ENCODE measurements at places on chromosomes 6 and 20.
A peak's percentile ranks its signal among the peaks of the same experiment; 100 is the strongest.

GRCh38 chr6:2796861-2797260 lies 31.7 kb downstream of the WRNIP1 start:
- no peak for DNase-seq

- no peak for DNase-seq
These were observed 374.7 kb downstream of the CD109 start for GRCh38 chr6:74070711-74071110.

DNA sequence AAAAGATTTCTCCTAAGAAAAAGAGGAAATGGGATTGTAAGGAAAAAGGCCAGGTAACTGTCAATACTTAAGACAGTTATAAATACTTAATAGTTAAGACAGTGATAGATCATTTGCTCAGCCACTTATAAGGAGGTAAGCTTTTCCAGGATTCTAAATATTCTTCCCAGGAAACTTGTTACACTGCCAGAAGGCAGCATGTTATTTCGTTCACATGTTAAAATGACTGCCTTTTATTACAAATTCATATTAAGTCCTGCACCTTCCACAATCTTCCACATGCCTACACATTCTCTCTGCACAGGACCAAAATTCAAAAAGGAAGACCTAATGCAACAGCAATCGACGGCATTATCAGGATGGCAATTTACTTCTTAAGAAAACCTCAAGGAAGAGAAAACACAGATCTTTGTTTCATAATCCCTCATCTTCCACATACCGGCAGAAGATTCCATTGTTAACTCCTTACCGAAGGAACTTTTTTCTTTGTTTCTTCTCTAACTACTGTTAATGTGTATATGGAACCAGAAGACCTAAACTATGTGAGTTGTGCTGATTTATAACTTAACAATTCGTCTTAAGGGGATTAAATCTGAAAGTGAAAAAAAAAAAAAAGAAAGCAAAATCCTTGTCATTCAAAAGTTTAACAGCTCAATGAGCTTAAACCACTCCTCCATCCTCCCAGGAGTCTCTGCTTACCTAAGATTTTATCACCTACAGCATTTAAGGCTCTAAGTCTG lies 799 bp downstream of the TAAR2 start:
- DNase-seq, result no peak

DNA sequence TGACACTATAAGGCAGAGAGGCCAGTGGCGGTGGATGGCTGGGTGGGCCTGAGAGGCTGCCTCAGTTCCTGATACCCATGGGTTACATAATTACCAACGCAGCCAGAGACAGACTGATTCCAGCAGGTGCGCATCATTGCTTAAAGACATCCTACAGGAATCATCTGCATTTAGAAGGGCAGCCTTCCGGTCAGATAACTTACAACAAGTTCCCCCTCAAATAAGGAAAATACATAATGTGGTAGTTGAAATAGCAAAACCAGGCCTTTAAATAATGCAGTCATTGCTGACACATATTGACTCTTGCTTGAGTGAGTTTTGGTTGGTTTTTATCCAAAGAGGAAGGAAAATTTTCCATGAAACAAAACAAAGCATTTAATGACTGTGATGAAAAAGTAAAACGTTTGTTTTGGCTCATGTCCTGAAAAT lies 81.9 kb downstream of the SIM1 start:
- no peak for DNase-seq

DNA sequence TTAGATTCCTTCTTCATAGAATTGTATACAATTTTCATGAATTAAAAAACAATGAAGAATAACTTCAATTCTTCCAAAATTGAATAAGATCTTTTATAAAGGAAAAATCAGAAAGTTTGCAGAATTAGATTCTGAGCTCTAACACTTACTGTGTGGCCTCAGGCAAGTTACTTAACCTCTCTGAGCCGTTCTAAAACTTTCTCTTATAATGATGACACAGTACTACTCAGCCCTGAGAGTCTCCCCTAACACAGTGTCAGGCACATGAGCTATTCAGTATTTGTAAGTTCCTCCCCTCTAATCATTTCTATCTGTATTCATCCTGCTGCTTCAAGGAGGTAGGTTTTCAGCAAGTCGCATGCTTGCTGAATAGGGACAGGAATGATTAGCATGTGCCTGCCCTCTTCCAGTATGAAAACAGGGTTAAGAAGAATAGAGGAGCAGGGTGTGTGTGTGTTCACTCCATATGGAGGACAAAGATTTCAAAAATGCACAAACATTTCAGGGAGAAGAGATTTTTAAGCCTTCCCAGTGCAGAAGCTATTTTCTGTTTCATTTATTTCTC lies 11.4 kb downstream of the ID4 start:
- DNase-seq, result no peak

DNA sequence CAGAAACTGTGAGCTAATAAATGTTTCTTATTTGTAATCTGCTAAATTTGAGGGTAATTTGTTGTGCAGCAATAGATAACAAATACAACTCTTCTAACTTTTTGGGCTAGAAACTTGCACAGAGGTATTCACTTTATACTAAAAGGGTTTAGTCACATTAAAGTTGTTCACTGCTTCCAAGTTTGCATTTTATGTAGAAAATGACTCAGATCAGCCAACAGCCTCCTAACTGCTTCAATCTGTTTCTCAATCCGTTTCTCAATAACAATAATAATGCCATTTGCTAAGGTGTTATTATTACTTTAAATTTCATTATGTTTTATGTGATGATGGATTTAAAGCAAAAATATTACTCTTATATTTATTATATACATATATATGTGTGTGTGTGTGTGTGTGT lies 213.9 kb downstream of the CENPW start:
- no peak for DNase-seq

DNA sequence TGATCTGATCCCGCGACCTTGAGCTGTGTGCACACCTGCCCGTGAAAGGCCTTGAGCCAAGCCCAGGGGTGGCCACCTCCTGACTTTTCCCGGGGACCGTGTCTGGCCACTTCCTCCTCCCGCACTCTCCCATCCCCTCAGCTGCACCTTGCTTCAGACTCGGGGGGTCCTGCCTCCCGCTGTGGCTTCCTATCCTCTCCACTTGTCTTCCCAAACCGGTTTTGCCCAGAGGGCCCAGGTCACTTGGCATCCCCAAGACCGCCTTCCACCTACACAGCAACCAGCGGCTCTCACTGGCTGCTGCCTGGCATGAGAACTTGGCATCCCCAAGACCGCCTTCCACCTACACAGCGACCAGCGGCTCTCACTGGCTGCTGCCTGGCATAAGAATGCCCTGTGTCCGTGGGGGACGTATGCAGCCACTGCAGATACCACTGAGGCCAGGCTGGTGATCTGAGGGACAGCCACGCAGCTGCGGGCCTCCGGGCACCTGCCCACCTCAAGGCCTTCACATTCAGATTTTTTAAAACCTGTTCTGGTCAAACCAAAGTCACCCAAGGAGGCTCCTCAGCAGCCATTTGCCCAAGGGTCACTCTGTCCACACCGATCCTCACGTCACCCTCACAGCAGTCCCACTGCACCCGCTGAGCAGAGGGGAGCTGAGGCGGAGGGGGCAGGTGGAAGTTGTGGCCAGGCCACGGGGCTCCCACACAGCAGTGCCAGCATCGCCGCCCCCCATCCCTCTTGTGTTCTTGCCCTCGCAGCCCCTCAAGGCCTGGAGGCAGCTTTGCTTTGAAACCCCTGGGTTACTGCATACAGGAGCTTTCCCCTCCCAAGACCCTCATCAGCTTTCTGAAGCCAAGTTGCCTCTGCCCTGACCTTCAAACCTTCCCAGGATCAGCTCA lies 245.5 kb downstream of the TAF4 start:
- no peak for DNase-seq

GRCh38 chr6:168541307-168541706 lies 100.3 kb downstream of the SMOC2 start:
- no peak for DNase-seq

GRCh38 chr6:124371974-124372475 lies 568.4 kb downstream of the NKAIN2 start:
- no peak for DNase-seq

GRCh38 chr6:27290850-27291208 lies 21.2 kb downstream of the POM121L2 start:
- no peak for DNase-seq

DNA sequence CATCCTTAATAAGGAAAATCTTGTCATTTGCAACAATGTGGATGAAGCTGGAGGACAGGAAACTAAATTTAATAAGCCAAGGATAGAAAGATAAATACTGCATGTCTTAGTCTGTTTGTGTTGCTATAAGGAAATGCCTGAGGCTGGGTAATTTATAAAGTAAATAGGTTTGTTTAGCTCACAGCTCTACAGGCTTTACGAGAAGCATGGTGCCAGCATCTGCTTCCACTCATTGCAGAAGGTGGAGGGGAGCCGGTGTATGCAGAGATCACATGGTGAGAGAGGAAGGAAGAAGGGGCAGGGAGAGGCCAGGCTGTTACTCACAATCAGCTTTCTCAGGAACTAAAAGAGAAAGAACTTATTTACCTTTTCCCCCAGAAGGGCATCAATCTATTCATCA lies 118.9 kb upstream of the SMLR1 start:
- DNase-seq, result no peak

DNA sequence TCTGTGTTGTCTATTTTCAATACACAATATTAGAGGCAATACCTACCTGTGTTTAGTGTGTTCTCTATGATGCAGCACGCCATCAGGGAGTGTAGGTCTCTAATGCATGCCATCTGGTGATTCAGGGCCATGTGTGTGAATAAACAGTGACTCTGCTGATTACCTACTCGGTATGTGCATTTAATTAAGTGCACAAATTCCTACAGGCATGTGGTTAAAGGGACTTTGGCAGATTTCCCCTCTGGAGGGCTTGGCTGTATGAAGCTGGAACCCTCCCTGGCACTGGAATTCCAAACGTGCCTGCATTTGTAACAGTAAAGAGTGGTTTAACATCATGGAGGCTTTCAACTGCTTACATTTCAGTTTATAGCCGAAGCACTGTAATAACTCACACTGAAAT lies 401.5 kb upstream of the SASH1 start:
- no peak for DNase-seq

DNA sequence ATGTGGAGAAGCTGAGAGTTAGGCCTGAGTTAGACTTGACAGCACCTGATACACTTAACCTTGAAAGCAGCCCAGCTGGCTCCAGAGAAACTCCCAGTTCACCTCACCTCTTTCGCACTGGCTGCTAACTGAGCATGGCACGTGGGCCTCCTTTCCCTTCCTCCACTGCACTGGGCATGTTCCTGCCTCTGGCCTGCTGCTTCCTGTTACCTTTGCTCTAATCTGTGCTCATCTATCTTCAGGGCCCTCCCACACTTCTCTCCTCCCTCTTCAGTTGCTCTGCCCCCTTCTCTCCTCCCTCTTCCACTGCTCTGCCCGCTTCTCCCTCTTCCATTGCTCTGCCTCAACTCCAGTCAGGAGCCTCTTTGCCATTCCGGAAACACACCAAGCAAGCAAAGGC lies 13.7 kb upstream of the UBE2V1 start:
- no peak for DNase-seq

- no peak for DNase-seq
These were observed 160.8 kb downstream of the C6orf58 start for GRCh38 chr6:127737768-127738167.

DNA sequence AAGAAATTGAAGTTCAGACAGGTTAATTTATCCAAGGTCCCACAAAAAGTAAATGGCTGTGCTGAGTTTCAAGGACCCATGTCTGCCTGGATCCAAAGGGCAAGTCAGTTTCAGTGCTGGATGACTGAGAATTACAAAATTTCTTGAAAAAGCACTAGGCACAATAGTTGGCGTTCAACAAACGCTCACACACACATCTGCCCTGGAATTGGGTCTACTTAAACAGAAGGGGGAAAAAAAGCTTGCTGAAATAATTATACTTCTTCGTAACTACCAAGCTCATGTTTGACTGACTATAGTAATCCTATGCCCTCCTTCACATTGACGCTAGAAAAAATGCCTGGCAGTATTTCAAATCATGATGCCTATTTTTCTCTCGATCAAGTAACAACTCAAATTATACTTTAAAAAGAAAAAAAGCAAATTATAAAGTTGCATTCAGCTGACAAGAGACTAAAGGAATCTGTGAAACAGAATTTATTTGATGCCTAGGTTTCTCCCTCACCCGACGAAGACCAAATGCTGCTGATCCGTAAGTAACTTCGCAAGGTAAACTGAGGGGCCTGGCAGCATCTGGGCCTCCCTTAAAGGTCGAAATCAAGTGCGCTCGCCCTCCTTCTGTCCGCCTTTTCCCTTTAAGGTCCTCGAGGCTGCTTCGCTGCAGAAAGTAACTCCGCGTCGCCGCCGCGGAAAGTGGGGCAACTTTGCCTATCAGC lies 650 bp upstream of the CD2AP start:
- DNase-seq, result no peak

GRCh38 chr6:25278261-25278913 lies 787 bp upstream of the CARMIL1 start:
- DNase-seq, result no peak

DNA sequence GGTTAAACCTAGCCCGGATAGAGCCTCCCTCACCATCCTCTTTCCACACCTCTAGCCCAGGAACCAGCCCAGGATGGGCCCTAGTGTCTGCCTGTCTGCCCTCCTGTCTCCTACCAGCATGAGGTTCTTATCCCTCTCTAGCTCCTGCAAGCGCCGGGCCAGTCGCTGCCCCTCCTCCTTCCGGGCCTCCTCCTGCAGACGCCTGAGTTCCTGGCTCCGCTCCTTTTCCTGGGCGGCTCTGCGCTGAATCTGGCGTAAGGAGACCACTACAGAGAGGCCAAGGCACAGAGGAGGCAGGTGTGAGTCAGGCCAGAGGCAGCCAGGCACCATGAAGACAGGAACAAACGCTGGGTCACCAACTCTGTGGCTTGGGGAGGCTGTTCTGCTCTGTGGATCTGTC lies 4.3 kb upstream of the PSORS1C2 start:
- DNase-seq, result peak; percentile 53

- no peak for DNase-seq
These were observed 1237.5 kb upstream of the MAP3K7 start for GRCh38 chr6:91824331-91824730.

GRCh38 chr20:16569246-16570153 lies 3.7 kb downstream of the KIF16B start:
- DNase-seq, result no peak

- DNase-seq, result no peak
These were observed 19.9 kb downstream of the ZNF451 start for GRCh38 chr6:57109880-57110279.

- DNase-seq, result no peak
These were observed 370.1 kb downstream of the ADGRB3 start for GRCh38 chr6:69005199-69005598.

GRCh38 chr20:60505423-60505822 lies 547.2 kb downstream of the CDH26 start:
- DNase-seq, result no peak

- DNase-seq, result no peak
These were observed 26.5 kb upstream of the CD93 start for GRCh38 chr20:23112595-23112994.

GRCh38 chr6:129902681-129903080 lies 41.6 kb upstream of the TMEM244 start:
- DNase-seq, result no peak

- DNase-seq, result no peak
These were observed 3.3 kb downstream of the RIPK1 start for GRCh38 chr6:3071568-3071967.

DNA sequence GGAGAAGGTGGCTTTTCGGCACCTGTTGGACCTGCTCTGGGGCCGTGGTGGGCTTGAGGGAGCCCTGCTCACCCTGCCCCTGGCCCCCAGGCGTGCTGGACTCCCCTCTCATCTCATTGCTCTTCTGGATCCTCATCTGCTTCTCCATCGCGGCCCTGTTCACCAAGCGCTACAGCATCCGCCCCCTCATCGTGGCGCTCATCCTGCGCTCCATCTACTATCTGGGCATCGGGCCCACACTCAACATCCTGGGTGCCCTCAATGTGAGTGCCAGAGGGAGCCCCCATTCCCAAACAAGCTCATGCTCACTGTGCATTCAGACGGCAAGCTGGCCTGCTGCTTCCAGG lies 22.4 kb downstream of the UQCC2 start:
- DNase-seq, result no peak

GRCh38 chr6:159221486-159222170 lies 52.4 kb downstream of the FNDC1 start:
- no peak for DNase-seq

Data from nephron progenitor cell (in vitro differentiated cells).